Stimulated activated CD4-positive, alpha-beta T cell treated with anti-CD3 and anti-CD28 coated beads, Interleukin-4, amount 100 ng/mL, for 24 hours (primary cell): ENCODE measurements at places on chromosomes 12 and 14.

DNA sequence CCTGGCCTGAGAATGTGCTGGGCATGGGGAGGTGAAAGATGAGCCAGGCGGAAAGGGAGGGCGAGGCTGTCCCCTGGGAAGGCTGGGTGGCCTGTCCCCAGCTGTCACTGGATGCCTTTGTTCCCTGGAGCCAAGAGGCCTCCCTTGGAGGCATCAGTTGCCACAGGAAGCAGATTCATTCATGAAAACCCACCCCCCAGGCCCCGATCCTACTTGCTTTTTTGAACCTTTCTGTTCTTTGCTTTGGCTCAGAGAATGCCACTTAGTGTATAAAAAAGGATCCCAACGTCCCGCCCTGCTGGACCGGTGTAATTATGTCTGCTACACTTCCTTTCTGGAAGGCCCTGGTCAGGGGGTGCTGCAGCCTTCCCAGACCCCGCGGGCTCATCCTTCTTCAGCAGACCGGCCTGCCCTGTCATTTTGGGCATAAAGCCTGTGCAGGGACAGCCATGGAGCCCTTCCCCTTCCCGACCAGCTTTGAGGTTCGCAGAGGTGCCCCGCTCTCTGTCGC is 220.2 kb downstream of the SLC41A2 start:
- no peak for DNase-seq

DNA sequence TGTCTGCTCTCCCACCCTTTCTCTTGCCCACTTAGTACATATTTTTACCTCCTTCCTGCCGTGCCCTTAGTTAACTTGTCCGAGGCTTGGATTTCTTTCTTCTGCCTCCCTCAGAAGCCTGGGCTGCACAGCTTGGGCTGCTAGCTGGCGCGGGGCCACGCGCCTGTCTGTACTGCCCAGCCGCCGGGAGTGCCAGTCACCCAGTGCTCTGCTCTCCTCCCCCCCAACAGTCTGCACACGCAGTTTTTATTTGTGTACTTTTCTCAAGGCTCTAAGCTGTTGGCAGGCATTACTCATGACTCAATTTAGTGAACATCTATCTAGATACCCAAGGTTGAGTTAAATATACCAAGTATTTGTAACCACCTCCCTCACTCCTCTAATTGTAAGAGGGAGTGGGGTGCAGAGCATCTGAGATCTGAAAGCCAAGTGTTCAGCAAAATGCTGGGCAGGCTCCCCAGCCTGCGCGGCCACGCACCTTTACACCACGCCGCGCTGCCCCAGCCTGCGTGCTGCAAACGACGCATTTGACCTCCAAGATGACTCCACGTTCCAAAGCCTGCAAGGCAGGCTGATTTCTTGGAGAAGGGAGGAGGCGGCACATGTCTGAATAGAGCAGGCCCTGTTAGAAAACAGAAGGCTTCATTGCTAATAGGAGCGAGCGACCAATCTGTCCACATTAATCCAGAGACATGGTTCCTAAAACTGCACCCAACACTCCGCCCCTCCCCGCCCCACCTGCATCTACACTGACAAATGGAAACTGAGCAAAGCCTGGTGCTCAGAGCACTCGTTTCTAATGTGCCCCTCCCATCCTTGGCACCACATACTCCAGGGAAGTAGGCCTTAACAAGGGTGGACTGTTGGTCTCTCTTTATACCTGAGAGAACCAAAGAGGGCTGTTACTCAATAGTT is 18.2 kb upstream of the CACNA2D4 start:
- DNase-seq, result no peak

DNA sequence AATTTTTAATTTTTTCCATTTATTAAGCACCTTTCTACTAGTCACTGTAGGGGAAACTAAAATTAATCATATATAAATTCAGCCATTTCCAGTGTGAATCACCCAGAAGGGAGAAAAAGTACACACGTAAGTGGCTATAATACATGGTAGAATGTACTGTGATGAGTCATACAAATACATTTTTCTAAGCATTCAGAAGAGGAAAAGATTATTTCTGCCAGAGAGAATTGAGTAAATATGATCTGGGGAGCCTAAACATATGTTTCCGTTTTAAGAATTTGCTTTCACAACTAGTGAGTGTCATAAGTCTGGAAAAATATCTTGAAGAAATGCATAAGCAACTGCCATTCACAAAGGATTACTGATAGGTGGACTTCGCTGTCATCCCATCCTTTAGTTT is 102.8 kb downstream of the TGFB3 start:
- DNase-seq, result no peak

DNA sequence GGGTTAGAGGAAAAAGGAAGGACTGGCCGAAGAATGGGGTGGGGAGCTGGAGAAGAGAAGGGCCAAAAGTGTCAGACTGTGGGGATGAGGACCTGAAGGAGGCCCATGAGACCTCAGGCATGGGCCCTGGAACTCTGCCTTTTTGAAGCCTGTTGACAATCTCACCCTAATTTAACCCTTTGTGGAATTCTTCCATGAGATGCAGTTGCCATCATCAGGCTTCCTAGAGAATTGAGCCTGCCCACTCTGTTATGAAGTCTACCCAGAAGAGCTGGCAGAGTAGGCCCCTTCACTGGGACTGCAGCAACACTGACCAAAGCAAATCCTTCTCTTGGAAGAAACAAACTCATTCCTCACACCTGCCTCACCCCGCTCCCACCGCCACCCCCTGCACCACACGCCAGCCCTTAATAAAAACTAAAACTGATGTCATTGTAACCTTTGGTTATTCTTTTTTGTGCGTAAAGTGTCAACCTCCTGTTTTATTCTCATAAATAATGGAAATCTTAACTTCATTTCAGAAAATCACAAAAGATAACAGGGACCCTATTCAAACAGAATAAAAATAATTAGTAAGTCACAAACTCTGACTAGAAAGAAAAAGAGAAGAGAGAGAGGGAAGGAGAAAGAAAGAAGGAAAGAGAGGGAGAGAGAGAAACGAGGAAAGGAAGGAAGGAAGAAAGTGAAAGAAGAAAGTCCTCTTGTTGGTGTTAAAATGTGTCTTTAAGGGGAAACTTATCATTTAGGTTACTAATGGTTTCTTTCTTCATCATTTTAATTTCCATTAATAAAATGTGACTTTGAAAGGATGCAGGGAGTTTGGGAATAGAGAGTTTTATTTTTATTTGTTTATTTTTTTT is 61.3 kb downstream of the CRADD start:
- DNase-seq, result no peak

- no peak for DNase-seq
These were observed 223.3 kb downstream of the CCDC91 start for GRCh38 chr12:28413460-28414109.

- no peak for DNase-seq
These were observed 77.0 kb downstream of the ADGRD1 start for GRCh38 chr12:131030472-131031328.

DNA sequence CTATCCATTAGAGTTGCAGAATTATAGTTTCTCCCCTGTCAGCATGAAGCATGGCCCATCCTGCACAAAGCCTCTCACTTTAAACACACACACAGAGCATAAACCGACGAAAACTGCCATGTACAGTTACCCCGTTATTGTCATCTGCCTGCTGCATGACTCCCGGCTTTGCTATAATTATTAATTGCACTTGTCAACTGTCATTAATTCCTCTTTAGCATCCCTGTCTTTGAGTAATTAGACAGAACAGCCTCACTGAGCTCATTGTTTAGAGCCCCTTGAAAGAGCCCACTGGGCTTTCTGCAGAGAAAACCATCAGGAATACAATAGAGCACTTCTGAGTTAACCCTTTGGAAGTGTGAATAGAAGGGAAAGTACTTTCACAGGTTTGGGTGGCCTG is 307.2 kb upstream of the SOX5 start:
- DNase-seq, result no peak

DNA sequence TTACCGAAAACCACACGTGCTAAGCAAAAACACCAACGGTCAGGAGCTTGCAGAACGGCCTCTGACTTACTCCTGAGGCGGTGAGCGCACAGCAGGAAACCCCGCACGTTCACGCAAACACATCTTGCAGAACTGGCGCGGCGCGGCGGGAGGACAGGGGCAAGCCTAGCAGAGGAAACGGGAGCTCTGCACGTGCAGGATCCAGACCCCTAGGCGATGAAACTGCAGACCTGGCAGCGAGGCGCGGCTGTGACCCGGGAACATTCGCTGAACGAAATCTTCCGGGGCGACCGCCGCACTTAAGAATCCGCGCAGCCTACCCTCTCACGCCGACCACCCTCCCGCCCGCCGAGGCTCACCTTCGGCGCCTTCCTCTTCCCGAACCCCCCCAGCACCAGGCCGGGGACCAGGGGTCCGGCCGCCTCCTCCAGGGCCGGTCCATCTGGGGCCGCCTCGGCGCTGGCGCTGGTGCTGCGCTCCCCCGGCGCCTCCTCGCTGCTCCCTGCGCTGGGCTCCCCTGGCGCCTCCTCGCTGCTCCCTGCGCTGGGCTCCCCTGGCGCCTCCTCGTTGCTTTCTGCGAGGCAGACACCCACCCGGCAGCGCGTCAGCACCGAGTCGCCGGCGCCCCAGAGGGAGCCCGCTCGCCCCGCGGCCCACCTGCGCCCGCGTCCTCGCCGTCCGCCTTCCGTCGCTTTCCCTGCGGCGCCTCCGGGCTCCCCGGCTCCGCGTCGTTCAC is 615 bp downstream of the DDX51 start:
- no peak for DNase-seq

- no peak for DNase-seq
These were observed 39.3 kb downstream of the MED13L start for GRCh38 chr12:116238149-116238548.

GRCh38 chr14:85063747-85064146 is 466.2 kb upstream of the FLRT2 start:
- no peak for DNase-seq

- DNase-seq, result no peak
These were observed 87.3 kb downstream of the TMX1 start for GRCh38 chr14:51327376-51327775.

DNA sequence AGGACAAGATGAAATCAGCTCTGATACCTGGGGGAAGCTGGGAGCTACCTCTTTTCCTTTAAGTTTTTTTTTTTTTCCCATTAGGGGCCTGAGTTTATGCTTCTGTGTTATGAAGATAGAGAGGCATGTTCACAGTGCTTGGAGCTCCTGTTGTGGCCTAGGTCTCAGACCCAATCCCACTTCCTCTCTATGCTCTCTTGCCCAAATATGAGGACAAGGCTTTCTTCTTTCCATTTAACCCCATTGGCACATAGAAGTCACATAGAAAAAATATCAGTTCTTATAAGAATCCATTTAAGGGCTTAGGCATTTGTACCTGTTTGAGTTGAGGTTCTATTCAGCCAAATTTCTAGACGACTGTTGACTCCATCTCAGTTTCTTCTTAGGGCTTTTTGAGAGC is 12.6 kb downstream of the MRPS35 start:
- DNase-seq, result no peak

- no peak for DNase-seq
These were observed 188.3 kb upstream of the SLC38A2 start for GRCh38 chr12:46560874-46561273.

GRCh38 chr12:80556566-80556965 is 112.5 kb downstream of the PTPRQ start:
- no peak for DNase-seq

- no peak for DNase-seq
These were observed 147.2 kb downstream of the SCARB1 start for GRCh38 chr12:124716208-124717130.

- DNase-seq, result no peak
These were observed 25.2 kb upstream of the PPP1CC start for GRCh38 chr12:110767863-110768262.

- DNase-seq, result no peak
These were observed 65.1 kb downstream of the DIP2B start for GRCh38 chr12:50569876-50570275.

GRCh38 chr12:98908866-98909265 is 263.8 kb downstream of the APAF1 start:
- no peak for DNase-seq

DNA sequence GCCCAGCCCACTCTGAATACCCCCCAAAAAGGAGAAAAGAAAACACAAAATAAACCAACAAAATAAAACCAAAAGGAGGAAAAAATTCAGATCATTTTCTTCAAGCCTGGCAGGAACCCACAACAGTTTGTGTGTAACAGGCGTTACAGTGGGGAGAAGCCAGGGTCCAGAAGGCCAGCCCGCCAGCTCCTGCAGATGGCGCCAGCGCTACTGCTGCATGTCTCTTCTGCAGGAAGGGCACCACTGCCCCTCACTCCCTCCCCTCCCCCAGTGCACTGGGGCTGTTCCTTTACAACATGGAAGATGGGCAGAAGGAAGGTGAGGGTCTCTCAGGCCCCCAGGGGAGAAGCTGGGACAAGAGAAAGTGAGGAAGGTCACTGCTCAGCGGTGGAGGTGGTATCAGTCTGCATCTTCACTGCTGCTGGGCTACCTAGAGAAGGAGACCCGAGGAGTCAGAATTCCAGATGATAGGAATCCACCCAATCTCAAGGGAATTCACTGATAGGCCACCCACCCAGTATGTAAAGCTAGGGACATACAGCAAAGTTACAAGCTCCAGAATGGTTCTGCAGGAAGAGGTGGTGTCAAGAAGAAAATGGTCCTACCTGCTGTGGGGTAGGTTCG is 2.3 kb upstream of the NOP2 start:
- DNase-seq, result peak; percentile 42

GRCh38 chr14:101780887-101781239 is 19.4 kb downstream of the PPP2R5C start:
- DNase-seq, result no peak

DNA sequence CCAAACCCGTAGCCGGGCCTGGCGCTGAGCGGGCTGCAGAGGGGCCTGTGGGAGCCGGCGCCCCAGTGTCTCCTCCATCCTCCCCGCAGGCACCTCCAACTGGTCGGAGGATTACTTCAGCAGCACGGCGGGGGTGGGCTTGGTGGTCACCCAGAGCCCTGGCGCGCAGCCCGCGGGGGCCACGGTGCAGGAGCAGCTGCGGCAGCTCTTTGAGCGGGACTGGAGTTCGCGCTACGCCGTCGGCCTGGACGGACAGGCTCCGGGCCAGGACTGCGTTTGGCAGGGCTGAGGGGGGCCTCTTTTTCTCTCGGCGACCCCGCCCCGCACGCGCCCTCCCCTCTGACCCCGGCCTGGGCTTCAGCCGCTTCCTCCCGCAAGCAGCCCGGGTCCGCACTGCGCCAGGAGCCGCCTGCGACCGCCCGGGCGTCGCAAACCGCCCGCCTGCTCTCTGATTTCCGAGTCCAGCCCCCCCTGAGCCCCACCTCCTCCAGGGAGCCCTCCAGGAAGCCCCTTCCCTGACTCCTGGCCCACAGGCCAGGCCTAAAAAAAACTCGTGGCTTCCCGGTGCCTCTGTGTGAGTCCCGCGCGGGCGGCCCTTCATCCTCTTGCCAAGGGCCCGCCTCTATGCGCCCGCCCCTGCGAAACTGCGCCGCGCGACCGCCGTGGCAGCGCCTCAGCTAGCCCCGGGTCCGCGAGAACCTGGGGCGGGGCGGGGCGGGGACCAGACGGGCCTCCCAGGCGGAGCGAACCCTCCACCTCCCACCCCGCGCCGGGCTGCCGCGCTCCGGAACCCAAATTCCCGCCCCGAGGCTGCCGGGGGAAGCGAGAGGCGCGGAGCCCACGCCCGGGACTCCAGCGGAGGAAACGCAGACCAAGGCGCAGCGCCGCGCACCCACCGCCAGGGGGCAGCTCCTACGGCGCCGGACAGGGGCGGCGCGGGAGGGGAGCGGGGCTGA is 8.3 kb downstream of the PLD4 start:
- DNase-seq, result peak; percentile 89

- DNase-seq, result no peak
These were observed 878 bp downstream of the TMEM119 start for GRCh38 chr12:108596854-108597558.

- DNase-seq, result peak; percentile 76
These were observed 24.1 kb downstream of the CKAP4 start for GRCh38 chr12:106223485-106224354.
